ENCODE measurements at places on chromosomes 5 and 9. TPM values are rescaled to one million over a fixed set of nuclear protein-coding genes. Genes with fewer than 3 reads are reported as not detected.

DNA sequence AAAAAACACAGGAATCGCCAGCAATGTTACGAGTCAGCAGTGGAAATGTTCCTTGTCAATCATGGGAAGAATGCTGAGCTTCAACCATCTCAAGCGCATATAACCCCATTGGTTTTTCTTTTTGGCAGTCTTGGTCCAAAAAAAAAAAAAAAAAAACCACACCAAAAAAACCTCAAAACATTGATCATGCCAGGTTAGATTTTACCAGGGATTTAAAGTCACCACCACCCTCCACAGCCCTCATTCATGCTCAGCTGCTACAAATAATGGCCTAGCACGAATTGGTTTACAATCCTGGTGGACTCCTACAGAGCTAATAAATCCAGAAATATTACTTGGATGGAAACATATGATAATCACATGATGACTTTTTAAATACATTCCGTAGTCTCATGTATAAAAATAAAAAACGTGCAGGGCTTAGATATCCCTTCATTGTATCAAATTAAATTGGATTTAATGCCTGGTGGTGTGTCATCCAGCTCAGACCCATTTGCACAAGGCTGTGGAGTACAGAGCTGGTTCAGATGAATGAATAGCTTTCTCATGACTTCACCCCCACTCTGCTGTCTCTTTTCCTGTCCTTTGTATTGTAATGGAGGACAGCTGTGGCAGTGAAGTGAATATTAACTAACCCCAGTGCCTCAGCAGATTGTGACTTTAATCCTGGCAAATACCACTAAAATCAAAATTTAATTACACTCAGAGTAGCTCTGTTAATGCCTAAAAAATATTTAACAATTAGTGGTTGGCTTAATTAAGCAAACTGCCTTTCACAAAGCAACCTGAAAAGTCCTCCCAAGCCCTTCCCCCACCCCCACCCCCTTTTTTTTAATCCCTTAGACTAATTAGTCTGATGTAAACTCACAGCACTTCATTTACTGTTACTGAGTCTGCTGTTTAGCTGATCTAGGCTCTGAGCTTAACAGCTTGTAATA is 626.5 kb upstream of the ZNF608 start:
- no peak for DNase-seq

DNA sequence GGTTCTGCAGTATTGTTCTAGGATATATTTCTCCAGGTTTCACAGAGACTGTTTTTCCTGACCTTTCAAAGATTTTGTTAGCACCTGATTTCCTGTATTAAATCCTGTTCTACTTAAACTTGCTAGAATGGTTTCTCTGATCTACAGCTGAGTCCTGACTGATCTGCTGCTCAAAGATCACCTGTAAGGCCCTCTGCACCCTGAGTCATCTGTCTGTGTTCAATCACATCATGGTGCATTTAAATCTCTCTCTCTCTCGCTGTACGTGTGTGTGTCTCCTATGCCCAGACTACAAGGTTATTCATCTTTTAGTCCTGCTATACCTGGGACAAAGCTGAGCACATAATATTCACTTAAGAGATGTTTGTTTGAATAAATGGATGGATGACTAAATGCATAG is 13.3 kb upstream of the C5orf63 start:
- DNase-seq, result no peak

DNA sequence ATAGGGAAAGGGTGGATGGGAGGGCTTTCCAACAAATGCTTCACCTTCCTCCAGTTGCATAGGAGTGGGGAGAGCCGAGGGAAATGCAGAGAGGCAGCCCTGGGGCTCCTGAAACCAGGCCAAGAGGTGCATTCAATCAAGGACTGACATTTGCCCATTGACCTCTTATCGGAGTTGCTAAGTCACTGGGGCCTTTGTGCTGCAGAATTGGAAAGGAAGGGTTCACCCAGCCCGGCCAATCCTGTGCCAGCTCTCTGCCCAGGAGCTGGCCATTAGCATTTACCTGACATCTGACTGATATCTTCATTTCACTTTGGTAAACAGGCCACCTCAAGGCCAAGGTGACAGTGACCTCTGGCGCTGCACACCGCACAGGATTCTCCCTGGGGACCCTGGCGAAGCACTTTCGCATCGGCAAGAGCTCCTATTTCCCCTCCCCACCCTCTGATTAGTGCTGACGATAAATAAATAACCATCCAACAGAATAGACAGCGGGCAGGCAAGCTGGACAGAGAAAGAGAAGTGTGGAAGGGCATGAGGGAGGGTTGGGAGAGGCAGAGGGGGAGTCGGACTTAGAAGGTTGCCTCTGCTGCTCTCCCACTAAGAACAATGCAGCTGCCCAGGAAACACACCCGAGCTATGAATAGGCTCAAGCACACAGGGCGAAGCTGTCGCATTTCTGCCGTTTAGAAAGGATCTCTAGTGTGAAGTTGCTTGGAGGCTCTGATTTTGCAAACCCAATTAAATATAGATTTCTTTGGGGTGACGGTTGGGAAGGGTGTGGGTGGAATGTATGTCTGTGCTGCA is 57.0 kb upstream of the BOD1 start:
- DNase-seq, result no peak

- DNase-seq, result no peak
These were observed 41.0 kb downstream of the DMRT1 start for GRCh38 chr9:882416-882924.

GRCh38 chr9:26175264-26175663 is 497.0 kb upstream of the TUSC1 start:
- DNase-seq, result no peak

- no peak for DNase-seq
These were observed 590.0 kb upstream of the ZNF608 start for GRCh38 chr5:125336401-125336800.

GRCh38 chr5:81763294-81763928 is 12.5 kb upstream of the SSBP2 start:
- DNase-seq, result no peak

GRCh38 chr5:88667496-88668201 is 215.3 kb downstream of the MEF2C start:
- DNase-seq, result no peak

DNA sequence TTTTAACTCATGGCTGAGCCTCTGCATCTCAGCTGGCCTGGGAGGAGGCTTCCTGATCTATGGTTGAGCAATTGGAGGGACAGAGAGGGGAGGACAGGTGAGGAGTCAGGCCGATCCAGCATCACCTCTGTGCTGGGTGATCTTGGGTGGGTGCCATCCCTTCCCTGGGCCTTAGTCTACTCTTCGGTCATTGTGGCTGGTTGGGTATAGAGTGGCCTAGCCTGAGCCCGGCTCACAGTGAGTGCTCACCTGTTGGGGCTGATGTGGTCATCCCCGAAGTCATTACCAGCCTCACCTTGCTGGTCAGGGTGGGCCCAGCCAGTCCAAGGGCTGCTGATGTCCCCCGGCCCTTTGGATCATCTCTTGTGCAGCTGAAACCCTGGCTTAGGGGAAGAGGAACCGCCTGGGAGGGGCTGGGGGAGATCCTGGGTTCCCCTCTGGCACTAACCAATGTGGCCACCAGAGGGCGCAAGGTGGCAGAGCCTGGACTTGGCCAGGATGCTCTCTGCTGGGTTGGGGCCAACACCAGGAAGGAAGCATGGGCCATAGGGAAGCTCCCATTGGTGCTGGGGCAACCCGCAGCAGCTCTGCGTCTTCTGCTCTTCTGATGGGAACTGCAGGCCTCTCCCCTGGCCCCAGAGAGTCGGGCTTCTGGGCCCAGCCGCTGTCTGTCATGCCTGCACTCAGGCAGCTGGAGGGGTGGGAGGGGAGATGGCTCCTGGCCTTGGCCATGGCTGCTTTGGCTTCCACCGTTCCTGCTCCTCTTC is 17.3 kb upstream of the ODF2 start:
- peak; percentile 87 for DNase-seq

Gene GRXCR2
- total RNA-seq, result not detected

Gene TOR1A
- 52.0 TPM for total RNA-seq
